D341Med (cell line): ENCODE measurements at places on chromosomes 1 and 21.

DNA sequence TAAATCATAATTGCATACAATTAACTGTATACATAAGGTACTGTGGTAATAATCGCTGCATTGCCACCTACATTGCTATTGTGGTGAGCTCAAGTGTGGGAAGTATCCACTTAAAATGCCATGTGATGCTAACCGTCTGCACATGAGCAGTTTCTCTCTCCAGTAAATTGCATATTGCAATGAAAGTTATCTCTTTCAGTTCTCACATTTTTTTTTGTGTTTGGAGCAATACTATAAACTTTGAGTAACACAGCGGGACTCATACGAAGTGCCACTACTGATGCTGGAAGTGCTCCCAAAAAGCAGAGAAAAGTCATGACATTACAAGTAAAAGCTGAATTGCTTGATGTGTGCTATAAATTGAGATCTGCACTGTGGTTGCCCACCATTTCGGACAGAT, 38.5 kb downstream of the DISC1 start:
- no peak for DNase-seq

- DNase-seq = no peak
These were observed 5.7 kb upstream of the SOAT1 start for GRCh38 chr1:179287946-179288345.

DNA sequence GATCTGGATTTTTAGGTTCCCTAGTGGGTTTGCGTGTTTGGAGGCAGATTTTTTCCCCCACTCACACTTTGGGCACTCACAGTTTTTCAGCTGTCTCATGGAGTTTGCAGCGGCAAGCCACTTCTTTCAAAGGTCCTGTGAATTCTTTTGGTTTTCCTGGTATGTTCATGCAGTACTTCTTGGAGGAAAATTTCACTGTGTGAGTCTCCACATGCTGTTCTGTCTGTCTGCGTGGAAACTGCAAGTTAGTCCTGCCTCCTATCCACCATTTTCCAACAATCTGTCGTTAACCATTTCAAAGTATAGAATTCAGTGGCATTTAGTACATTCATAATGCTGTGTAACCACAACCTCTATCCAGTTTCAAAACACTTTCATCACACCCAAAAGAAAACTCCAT, 793 bp upstream of the FMO1 start:
- DNase-seq = no peak

GRCh38 chr1:238272145-238272544, 381.4 kb upstream of the ZP4 start:
- DNase-seq = no peak

DNA sequence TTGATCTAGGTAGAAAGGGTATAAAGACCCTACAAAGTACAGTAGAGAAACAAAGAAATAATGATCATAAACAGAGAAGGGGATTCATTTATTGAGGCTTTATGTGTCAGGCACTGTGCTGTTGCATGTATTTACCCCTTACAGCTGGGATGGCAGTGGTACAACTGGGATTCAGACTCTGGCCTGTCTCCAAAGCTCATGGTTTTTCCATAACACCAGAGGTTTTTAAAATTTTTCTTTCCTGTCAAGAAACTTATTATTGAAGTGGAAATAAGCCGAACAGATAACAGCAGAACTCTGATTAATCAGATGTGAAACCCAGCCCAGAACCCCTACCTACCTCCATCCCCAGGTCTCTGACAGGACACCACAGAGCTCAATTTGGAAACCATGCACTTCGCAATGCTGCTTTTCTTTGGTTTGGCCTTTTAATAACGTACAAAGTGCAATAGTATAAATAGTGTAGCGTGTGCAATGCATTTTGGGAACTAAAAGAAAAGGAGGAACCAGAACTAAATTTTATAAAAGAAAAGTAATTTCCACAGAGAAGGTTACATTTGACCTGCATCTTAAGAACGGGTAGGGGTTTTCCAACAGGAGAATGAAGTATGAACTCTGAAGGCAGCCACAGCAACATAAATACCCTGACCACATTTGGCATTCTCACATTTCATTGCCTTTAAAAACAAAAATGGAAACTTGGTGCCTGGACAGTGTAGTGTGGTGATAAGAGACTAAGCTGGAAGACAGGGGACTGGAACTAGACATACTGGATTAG, 92.0 kb upstream of the S1PR1 start:
- no peak for DNase-seq

DNA sequence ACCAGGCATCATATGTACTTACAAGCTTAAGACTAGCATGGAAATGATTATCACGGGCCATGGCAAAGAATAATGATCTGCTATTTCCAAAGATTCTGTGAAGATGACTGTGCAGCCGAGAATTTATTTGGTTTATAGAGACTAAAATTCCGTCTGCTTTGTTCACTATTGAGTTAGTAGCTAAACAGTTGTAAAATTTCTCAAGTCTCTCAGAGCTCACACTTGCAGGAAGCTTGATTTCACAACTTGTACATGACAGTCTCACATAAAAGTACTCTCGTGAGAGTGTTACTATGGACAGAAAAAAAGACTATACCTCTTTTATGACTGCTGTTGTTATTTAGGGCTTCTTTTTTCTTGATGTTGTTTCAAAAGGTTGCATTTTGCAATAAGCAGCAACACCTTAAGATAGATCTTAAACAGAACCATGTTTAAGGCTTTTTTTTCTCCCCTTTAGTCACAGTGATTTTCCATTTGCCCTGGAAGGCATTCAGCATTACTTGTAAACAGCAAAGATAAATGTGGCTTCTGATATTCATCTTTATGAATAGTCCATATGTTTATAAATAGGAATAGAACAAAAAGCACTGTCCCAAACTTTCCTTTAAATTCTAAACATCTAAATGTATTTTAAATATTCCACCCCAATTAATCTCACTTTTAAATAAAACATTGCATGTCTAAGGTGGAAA, 24.8 kb downstream of the ST6GALNAC5 start:
- no peak for DNase-seq

DNA sequence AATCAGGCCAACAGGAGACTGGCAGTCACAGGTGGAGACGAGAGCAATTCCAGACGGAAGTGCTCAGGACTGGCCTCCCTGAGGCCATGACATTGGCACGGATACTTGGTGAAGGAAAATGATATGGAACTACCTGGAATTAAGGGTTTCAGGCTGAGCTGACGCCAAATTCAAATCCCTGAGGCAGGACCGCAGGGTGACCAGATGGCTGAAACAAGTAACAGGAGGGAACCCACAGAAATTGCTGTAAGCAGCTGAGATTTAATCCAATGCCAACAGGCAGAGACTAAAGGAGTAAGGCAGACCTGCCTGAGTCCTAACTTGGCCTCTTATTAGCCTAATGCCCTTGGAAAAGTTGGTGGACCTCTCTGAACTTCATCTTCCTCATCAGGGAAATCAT, 76.2 kb downstream of the ERG start:
- no peak for DNase-seq

DNA sequence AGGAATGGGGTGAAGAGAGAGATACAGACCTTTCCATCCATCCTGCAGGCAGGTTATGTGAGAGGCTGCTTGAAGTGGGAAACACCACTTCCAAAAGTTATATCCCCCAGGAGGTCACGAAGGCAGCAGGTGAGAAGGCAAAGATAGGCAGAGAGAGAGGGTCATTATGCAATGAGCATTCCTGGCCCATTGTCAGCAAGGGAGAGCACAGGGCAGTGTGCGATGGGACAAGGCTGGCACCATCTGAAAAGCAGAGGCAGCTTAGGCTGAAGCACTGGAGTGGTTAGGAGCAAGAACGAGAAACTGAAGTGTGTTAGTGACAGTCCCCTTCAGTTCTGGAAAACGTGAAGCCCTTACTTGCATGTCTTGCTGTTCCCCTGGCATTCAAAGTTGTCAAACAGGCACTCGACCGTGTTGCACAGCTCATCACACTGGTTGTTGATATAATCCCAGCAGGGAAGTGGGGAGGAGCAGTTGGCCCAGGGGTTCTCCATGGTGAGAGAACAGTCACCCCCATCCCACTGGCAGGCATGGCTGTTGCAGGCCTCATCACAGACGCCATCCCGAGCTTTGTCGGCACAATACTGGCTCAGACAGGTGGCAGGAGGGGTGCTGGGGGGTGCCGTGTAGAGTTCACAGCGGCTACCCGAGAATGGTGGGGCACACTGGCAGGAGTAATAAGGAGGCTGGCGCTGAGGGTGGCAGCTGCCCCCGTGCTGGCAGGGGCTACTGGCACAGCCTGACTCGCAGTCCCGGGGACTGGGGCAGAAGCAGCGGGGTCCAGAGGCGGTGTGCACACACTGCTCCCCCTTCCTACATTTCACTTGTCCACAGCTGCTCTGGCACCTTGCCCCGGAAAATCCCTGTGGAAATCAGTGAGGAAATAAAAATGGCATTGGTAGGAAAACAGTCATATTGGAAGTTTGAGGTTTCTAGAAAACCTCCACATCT, 28.9 kb upstream of the ADAM30 start:
- no peak for DNase-seq

DNA sequence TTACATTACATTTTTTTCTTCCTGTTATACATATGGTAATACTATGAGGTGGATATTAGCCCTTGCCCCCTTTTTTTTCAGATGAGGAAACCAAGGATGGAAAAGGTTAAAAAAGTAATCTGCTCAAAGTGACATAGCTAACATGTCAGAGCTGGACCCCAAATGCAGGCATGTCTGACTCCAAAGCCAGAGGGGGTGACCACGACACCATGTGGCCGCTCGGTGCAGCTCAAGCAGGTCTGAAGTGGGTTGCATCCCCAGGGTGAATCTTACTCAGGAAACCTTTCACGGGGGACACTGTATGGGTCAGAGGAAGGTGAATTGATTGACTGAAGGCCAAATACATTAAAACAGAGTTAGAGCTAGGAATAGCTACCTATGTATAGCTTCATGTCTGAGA, 34.8 kb downstream of the CD34 start:
- DNase-seq = no peak

- DNase-seq = no peak
These were observed 66.5 kb upstream of the CAMK1G start for GRCh38 chr1:209516771-209517680.

DNA sequence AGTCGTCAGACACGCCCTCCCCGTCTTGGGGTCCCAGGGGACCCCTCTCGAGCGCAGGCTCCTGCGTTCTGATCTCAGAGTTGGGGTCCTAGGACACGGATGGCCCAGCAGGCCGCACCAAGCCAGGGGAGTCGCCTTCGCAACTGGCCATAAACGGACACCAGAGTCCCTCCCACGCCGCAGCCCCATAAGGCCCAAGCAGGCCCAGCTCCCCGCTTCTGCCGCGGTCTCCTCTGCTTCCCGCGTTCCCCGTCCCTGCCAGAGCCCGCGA, 633 bp downstream of the DMRTA2 start:
- no peak for DNase-seq

DNA sequence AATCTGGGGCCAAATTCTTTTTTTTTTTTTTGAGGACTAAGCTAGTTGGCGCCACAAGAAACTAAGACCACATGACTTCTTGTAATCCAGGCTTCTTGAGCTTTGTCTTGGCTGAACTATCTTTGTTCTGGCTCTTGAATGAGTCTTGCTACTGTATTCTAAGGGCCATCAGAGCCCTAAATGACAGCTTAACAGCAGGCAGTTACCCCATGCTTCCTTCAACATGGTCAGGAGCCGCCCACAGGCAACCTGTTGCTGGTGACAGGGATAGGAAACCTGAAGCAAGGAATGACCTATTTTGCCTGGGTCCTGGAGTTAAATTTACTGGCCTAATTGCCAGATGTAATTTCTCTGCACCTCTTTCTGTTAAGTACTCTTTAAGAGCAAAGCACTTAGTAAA, 188.2 kb upstream of the PLXNA2 start:
- DNase-seq = no peak

DNA sequence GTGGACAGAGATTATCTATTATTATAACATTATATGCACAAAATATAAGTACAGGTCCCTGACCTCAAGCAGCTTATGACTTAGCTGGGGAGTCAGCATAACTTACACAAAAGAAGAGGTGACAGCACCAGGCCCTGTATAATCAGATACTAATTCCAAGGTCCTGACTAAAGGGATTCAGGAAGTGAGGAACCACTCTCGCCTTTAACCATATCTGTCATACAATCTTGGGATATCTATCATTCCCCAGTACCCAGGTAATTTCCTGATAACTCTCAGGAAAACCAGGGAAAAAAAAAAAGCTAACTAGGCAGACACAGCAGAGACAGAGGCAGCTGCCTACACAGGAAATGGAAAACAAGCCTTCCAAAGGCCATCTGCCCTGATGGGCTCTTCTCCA, 78.5 kb upstream of the CAMK1G start:
- no peak for DNase-seq

GRCh38 chr1:228799924-228800323, 64.6 kb downstream of the RHOU start:
- DNase-seq = no peak

DNA sequence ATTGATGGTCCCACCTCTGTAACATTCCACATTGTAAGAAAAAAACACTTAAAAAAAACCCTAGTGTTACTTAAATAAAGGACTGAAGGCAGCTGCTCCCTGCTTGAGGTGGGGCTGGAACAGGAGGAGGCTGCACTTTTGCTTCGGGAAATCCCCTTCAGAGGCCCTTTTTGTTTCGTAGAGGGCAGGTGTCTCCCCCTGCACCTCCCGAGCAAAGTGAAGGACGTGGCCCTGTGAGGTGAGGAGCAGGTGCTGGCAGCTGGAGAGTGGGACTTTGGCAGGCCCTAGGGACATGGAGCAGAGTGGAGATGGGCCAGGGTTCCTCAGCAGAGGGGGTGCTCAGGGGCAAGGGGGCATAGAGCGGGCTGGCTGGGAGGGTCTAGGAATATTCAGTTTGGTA, 33.4 kb upstream of the WNT4 start:
- no peak for DNase-seq

- peak; percentile 88 for DNase-seq
These were observed 12.6 kb downstream of the ZC3H12A start for GRCh38 chr1:37486680-37487618.

- no peak for DNase-seq
These were observed 318.0 kb downstream of the PCP4 start for GRCh38 chr21:40185208-40185607.

DNA sequence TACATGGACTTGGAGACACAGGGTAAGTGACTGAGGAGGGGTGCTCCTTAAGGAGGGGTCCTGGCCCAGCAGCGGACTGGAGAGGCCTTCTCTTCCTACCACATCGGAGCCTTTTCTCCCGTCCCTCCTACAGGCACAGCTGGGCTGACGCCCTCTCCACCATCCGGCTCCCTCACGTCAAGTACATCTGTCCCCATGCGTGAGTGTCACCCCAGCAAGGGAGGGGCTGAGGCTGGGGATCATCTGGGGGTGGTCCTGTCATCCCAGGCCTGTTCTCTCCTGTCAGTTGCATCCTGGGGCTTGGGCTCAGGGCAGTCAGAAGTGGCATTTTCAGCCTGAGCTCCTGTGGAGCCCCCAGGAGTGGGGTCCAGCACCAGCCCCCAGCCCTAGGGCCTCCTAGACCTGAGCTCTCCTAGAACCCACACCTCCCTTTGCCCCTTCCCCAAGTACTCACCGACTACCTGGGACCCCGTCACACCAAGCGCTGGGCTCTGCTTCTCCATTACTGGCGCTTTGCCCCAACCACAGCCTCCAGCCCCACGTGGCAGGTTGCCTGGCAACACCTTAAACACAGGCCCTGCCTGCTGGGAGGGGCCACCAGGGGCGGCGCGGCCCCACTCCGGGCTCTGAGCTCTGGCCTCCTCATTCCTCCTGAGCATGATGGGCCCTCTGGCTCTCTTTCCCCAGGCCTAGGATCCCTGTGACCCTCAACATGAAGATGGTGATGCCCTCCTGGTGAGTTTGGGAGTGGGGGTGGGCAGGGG, 2.3 kb downstream of the LYPLA2 start:
- DNase-seq = no peak

GRCh38 chr1:56837244-56837939, 17.2 kb upstream of the C8A start:
- no peak for DNase-seq

- no peak for DNase-seq
These were observed 73.7 kb upstream of the ZC3H12A start for GRCh38 chr1:37400466-37401225.
